ENCODE measurements at places on chromosomes 4 and X.

DNA sequence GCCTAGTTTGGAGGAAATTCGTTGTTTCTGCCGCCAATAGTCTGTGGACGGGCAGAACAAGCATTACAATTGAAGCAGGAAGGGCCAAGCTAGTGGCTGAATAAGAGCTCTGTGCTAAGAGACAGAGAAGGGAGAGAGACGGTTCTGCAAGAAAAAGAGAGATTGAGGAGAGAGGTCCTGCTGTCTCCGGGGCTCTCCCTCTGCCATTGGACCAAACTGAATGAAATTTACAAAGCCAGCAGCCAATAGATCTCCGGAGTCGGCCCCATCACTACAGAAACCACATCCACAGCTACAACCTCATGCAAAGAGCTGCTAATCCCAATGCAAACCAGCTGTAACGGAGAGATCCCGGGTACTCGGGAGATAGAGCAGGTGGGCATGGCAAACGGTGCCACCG, at the start of gene NLGN4X:
TSS of gene NLGN4X (minus strand) at position 148 of the 400 bp plus-strand sequence. CDS start 77,401 bp downstream, outside the sequence.
- no peak for DNase-seq

GRCh38 chrX:40012868-40013265, 84.9 kb downstream of the BCOR start:
- peak; percentile 44 for DNase-seq

DNA sequence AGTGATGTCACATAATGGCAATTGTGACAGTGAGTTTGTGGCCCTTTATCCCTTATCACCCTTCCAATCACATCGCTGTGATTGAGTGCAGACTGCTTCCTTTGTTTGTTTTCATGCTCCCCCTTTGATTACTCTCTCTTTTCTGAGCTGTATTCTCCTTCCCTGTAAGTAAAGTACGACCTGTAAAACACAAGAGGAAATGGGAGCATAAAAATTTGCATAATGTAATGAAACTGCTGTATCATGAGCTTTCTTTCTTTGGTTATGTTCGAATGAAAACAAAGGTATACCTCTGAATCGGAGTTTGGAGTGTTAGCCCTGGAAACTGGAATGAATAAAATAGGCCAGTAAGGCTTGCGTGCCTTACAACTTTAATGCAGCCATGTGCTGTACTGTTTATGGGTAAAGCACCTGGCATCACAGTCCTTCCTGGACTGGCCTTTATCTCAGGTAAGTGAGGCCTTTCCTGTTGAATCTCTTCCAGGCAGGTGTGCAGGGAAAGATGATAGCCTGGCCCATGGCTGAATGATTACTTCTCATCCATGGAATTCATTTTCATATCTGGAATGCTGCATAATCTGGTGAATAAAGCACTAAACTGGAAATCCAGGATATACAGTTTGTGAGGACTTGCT, 26.6 kb upstream of the HS3ST1 start:
- DNase-seq = no peak

- DNase-seq = no peak
Measured at GRCh38 chr4:15374656-15375055, 53.2 kb upstream of the C1QTNF7 start.

DNA sequence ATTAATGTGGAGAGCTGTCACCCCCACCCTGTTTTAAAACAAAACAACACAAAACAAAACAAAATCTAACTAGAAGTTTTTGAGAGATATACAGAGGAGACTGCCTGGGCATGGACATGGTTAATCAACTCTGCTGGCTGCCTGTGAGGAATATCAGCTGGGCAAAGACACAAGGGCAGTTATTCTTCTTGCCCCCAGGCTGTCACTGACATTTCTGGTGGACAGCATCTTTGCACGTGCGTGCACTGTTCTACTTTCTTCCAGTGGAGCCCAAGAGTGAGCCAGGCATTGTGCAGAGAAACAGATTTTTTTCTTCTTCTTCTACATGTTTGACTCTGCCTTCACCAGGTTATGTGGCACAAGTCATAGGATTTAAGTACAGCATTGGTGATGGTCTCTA, 13.8 kb downstream of the IRS4 start:
- no peak for DNase-seq

DNA sequence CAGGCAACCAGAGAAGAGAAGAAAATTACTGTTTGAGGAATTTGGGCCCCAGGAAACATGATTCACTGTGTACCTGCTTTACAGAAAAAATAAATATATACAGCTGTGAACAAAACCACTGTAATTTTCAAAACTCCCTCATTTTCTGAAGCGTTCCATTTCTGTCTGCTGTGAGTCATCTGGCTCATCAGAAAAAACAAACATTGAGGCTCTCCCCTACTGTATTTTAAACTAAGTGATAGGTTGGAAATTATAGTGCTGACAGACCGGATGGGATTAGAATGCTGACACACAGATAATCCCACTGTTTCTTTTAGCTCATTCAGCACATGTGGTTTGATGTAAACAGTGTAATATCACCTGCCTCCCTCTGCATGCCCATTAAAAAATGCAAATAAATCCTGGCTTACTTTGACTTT, 847.0 kb downstream of the TRIML1 start:
- peak; percentile 79 for DNase-seq

DNA sequence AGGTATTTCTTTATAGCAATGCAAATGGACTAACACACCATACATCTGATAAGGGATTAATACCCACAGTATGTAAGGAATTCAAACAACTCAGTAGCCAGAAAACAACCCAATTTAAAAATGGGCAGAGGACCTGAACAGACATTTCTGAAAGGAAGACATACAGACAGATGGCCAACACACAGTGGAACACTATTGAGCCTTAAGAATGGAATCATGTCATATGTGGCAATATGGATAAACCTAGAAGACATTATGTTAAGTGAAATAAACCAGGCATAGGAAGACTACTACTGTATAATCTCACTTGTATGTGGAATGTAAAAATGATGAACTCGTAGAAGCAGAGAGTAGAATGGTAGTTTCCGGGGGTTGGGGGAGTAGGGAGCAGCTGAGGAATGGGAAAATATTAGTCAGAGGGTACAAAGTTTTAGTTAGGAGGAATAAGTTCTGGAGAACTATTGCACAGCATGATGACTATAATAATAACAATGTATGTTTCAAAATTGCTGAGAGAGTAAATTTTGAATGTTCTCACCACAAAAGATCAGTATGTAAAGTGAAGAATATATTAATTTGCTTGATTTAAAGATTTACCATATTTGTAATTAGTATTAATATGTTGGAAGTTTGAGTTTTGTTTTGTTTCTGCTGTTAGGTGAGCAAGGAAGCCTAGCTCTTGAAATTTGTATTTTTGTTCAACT, 25.2 kb downstream of the WDR44 start:
- no peak for DNase-seq

- no peak for DNase-seq
Measured at GRCh38 chr4:100493756-100494155, 24.1 kb downstream of the EMCN start.

GRCh38 chrX:151161690-151162089, 14.7 kb upstream of the GPR50 start:
- DNase-seq = no peak

GRCh38 chrX:138908577-138908976, 197.1 kb upstream of the FGF13 start:
- DNase-seq = no peak

DNA sequence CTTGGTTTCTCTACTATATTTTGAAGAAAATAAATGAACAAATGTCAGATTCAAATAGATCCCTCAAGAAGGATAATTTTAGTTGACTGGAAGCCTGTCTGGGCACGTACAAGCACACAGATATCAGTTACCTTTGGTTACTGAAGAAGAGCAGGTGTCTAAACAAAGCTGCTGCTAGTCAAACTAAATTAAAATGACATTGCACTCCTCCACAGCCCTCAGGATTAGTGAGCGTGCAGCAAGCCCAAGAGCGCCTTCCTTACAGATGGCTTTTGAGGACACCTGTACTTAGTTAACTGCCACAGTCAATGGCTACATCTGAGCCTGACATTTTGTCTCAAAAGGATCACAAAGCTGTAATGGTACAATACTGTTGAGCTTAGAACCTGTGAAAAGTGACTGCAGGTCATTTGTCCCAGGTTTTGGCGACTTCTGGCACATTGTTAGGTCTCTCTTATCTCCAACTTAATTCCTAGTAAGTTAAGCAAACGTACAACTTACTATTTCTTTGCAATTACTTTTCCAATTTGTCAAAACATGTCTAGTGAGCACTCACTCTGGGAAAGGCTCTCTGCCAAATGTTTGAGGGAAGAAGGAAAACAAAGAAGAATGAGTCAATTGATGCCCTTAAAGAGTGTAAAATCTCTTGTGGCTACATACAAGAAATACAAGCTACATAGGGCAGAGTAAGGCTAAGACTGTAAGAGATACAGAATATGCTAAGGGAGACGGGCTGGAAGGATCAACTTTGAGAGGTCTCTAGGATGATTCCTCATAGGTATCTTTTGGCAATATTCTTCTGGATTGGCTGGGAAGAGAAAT, 25.6 kb upstream of the DAPP1 start:
- no peak for DNase-seq

- DNase-seq = peak; percentile 61
Measured at GRCh38 chr4:128371001-128371777, 83.6 kb upstream of the PGRMC2 start.

- DNase-seq = no peak
Measured at GRCh38 chrX:64842492-64842891, 133.8 kb downstream of the ZC4H2 start.

DNA sequence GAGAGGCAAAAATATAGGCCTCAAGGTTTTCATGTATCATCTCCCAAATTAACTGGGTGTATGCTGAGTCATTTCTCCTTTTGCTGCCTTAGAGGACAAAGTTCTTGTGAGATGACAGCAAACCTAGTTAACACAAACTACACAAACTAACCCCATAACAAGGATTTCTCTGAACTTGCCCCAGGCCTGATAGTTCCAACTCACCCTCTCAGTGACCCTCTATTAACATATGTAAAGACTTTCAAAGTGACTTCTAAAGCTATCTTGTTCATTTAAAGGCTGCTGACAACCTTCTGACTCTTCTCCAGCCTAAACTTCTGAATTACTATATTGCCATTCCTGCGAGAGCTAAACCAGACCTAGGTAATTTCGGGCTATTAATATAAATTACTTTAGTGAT, 43.2 kb upstream of the CCDC149 start:
- no peak for DNase-seq

- DNase-seq = peak; percentile 84
Measured at GRCh38 chr4:53929955-53930798, 134.2 kb downstream of the CHIC2 start.

- DNase-seq = no peak
Measured at GRCh38 chrX:65695849-65696449, 28.5 kb downstream of the MSN start.

- peak; percentile 68 for DNase-seq
Measured at GRCh38 chr4:13524504-13525243, 19.6 kb downstream of the NKX3-2 start.

DNA sequence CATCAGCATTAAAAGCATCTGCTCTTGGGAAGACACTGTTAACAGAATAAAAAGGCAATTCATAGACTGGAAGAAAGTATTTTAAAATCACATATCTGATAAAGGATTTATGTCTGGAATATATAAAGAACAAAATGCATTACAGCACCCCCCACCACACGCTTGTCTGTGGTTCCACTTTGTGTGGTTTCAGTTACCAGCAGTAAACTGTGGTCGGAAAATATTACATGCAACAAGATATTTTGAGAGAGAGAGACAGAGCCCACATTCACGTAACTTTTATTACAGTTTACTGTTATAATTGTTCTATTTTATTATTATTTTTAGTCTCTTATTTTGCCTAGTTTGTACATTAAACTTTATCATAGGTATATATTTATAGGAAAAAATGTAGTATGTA, 21.2 kb upstream of the PDE6B start:
- DNase-seq = no peak

DNA sequence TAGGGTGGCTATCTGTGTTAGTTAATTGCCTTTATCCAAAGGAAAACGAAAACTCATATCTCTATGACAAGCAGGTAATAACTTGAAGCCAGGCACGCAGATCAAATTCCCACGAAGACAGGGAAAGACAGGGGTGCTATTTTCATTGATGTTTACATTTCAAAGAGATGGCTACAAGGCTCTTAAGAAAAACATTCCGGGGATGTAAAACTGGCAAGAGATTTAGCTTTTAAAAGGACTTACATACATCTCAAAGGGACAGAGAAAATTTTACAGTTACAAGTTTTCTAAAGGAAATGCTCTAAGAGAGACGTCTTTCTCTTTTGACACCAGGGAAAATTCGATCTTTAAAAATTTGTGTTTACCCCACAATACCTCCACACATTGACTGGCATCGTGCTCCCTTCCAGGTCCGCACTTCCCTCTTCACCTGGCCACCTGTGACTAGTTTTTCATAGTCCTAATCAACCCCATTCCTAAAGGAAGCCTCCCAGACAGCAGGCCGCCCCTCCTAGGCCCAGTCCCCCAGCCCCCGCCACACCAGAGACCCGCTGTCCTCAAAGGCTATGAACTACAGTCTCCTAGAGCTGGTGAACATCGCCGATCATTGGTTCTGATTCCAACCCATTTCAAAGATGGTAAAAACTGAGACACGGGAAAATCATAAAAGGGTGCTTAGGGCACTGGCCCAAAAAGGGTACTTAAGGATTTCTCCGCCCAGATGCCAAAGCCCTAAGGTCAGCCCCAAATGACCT, 649 bp upstream of the ARAF start:
- DNase-seq = no peak

- DNase-seq = no peak
Measured at GRCh38 chr4:81970454-81970853, 403.3 kb downstream of the HNRNPD start.

DNA sequence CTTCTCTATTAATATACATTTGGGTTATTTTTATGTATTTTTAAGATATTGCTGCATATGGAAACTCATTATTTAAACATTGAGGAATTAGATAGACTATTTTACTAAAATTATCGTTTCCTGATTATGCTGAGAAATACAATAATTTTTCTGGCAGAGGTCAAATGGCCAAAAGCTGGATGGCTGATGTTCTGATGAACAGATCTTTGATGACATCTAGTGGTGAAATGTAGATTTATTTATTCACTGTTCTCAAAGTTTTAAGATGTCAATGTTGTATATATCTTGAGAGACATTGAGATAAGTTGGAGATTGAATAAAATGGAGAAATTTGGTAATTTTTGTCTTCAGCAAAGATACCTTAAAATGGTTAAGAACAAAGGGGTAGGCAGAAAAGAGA, 96.2 kb downstream of the UGT8 start:
- peak; percentile 44 for DNase-seq

GRCh38 chr4:7979652-7979968, 39.9 kb upstream of the AFAP1 start:
- DNase-seq = no peak

- DNase-seq = no peak
Measured at GRCh38 chr4:163447481-163447880, 26.1 kb downstream of the TKTL2 start.

DNA sequence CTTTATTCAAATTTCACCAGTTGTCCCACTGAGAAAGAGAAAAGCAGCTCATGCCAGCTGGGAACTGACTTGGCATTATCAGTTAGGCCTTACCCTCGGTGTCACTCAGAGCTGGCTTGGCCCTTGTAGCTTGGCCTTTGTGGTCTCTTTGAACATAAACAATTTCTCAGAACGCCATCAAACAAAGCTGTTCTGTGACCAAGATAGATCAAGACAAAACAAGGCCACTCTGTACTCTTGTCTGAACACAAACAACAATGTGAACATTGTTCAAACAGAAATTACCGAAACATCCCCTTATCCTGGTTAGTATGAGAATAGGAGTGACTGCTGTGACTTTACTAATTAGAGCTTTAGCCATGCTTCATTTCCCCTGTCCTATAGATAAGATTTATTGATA, 57.2 kb downstream of the DIPK2B start:
- DNase-seq = no peak

- DNase-seq = no peak
Measured at GRCh38 chrX:9291629-9292028, 173.2 kb upstream of the TBL1X start.

GRCh38 chrX:32395878-32396277, 815.5 kb downstream of the DMD start:
- DNase-seq = no peak

GRCh38 chr4:123170843-123171242, 225.8 kb upstream of the SPRY1 start:
- DNase-seq = peak; percentile 11

All from kidney tubule cell (primary cell).